B cell (primary cell): ENCODE measurements at places on chromosomes 12 and 14. TPM values are rescaled to one million over a fixed set of nuclear protein-coding genes. Genes with fewer than 3 reads are reported as not detected.
A peak's percentile ranks its signal among the peaks of the same experiment; 100 is the strongest.

DNA sequence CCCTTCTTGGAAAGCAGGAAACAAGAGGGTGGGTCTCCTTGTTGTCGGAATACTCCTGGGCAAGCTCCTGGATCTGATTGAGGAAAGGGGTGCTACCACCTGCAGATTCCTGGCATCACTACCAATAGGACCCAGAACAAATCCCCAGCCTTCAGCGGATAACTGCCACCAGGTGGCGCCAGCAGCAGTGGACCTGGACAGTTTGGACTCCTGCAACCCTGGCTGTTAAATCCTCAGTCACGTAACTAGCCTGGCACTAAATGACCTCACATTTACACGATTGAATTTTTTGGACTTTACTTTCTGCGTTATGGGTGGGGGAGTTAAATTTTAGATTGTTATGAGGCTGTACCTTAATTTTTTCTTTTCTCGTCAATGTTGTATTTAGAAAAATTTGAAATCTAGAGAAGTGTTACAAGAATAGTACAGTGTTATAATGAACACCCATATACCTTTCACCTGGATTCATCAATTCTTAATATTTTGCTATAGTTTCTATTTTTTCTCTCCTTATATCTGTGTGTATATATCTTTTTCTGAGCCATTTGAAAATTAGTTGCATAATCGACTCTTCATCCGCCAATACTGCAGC is 95.6 kb downstream of the GAS2L3 start:
- no peaks in the 10 kb centered on the region for H3K27me3 ChIP-seq
- peak; percentile 30 for DNase-seq

GRCh38 chr14:95097385-95097784 is 59.9 kb downstream of the DICER1 start:
- no peak for DNase-seq
- H3K27ac ChIP-seq = no peak overlapping the region
- H3K27me3 ChIP-seq = no peaks in the 10 kb centered on the region
- H3K4me1 ChIP-seq = no peaks in the 10 kb centered on the region

GRCh38 chr14:34722723-34723545 is 8.5 kb upstream of the CFL2 start:
- peak; percentile 64 for DNase-seq
- H3K4me1 ChIP-seq = peaks cover 5% of the 10 kb centered on the region
- H3K27ac ChIP-seq = no peak overlapping the region
- no peaks in the 10 kb centered on the region for H3K27me3 ChIP-seq

GRCh38 chr14:105927096-105928060 is 401.0 kb downstream of the TMEM121 start:
- no peaks in the 10 kb centered on the region for H3K4me1 ChIP-seq
- no peaks in the 10 kb centered on the region for H3K27me3 ChIP-seq
- no peaks in the 10 kb centered on the region for H3K36me3 ChIP-seq
- H3K27ac ChIP-seq = no peak overlapping the region
- H3K4me3 ChIP-seq = no peak overlapping the region
- peak; percentile 45 for DNase-seq

DNA sequence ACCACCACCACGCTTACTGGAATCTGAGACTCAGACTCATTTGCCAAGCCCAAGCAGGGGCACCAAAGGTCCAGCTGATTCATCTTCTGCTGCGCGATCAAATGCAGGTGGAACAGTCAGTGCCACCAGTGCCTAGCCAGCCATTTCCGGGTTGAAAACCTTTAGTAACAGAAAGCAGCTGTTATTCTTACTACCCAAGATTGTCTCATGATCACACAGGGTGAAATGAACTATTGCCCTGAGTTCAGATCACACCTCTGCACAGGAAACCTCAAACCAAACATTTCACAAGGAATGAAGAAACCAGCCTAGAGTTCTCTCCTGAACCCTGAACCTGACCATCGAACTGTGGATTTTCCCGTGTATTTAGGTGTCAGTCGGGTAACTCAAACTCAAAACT is 88.9 kb downstream of the RIMBP2 start:
- no peak overlapping the region for H3K27ac ChIP-seq
- no peaks in the 10 kb centered on the region for H3K36me3 ChIP-seq
- DNase-seq = no peak
- H3K4me3 ChIP-seq = no peak overlapping the region
- no peaks in the 10 kb centered on the region for H3K27me3 ChIP-seq

DNA sequence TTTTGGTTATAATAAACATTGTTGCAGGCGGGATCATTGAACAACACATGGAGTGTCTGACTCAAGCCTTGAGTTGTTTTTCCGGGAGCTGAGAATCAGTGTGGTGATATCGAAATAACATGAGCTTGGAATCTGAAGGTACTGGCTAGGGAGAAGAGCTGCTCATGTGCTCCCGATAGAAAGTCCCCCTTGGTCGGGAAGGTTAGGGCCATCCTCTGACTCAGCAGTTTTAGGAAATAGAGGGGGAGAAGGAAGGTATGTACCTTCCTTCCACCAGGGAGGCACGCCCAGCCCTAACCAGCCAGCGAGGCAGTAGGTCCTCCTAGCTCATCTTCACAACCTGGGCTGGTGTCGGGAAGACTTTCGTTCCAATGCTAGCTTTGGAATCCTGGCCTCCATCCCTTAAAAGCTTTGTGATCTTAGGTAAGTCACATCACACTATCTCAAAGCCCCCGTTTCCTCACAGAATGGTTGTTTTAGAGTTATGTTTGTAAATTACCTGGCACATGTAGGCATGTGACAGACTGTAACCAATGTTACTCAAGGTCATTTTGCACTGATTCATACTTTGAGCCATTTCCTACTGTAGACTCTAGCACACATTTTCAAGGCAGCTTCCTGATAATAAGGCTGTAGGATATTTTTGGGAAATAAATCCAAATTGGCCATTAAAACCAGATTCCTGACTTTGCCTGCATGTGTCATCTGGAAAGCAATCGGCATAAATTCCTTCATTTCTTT is 1.9 kb upstream of the RAB35 start:
- DNase-seq = no peak
- H3K36me3 ChIP-seq = no peaks in the 10 kb centered on the region
- no peak overlapping the region for H3K4me3 ChIP-seq
- H3K27me3 ChIP-seq = no peaks in the 10 kb centered on the region

GRCh38 chr14:37597538-37597913 is 2.1 kb downstream of the TTC6 start:
- DNase-seq = no peak
- peaks cover 68% of the 10 kb centered on the region for H3K27me3 ChIP-seq
- no peaks in the 10 kb centered on the region for H3K36me3 ChIP-seq

DNA sequence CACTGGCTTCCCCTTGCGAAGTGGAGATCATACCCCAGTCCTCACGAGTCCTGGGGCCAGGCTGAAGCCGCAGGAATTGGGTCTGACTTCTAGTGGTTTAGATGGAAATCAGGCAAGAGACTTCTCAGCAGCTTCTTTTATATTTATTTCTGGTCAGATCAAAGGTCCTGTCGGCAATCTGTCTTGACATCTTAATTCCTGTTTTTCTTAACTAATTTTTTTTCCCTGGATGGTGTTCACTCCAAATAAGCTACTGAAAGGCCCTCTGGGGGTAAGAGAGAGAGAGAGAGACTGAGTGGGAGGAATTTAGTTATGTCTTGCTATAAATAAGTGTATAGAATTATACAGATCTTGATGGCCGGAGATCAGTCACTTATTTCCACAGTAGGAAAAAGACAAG is 698.7 kb upstream of the TBX3 start:
- H3K36me3 ChIP-seq = no peaks in the 10 kb centered on the region
- no peak overlapping the region for H3K4me3 ChIP-seq
- H3K27me3 ChIP-seq = no peaks in the 10 kb centered on the region

GRCh38 chr12:107372229-107372658 is 278.9 kb upstream of the CRY1 start:
- H3K4me3 ChIP-seq = no peak overlapping the region
- peaks cover 26% of the 10 kb centered on the region for H3K4me1 ChIP-seq
- H3K27me3 ChIP-seq = no peaks in the 10 kb centered on the region
- H3K27ac ChIP-seq = no peak overlapping the region

DNA sequence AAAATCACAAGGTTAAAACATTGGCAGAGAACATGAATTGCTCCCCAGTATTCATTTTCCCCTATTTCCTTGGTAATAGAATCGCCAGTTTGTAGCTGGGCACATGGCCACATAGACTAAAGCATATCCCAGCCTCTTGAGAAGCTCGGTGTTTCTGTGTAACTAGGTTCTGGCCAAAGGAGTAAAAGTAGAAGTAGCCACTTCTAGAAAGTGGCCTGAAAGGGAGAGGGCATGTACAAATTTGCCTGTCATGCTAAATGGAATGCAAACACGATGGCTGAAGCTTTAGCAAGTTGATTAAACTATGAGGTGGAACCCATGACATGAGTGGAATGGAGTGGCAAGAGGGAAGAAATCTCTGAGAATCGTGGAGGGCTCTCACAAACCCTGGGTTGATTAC is 173.7 kb upstream of the EGLN3 start:
- DNase-seq = no peak
- H3K4me3 ChIP-seq = no peak overlapping the region
- no peaks in the 10 kb centered on the region for H3K27me3 ChIP-seq
- no peak overlapping the region for H3K27ac ChIP-seq
- no peaks in the 10 kb centered on the region for H3K36me3 ChIP-seq

DNA sequence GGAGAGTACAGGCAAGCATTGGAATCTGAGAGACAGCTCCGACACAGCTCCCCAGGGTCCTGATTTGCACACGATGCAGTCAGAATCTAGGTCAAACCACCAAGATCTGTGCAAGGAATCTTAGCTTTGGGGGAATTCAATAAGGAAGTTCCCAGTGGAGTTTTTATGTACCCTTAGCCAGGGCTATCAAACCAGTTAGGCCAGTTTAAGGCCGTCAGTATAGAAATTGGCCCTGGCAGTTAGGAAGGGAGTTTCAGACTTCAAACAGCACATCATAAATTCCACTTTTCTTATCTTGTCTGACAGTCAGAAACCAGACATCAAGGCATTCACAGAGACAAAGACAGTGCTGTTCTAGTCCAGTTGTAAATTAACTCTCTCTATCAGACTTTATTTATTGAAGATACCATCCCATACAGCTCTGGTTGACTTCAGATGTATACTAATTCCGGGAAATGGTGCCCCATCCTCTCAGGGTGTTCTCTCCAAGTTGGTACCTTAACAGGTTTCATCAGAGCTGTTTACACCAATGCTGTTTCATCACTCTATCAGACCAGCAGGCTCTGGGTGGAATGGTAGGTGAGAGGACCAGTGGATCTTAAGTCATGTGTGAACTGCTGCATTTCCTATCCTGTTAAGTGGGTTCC is 157.5 kb upstream of the ATF7IP start:
- no peak for DNase-seq
- H3K4me3 ChIP-seq = no peak overlapping the region
- H3K4me1 ChIP-seq = no peaks in the 10 kb centered on the region
- H3K36me3 ChIP-seq = no peaks in the 10 kb centered on the region
- H3K27me3 ChIP-seq = no peaks in the 10 kb centered on the region

- no peak overlapping the region for H3K4me3 ChIP-seq
- H3K27me3 ChIP-seq = no peaks in the 10 kb centered on the region
- no peak for DNase-seq
- H3K36me3 ChIP-seq = no peaks in the 10 kb centered on the region
Observed at GRCh38 chr12:106586278-106586802, 3.5 kb downstream of the RFX4 start.

- no peaks in the 10 kb centered on the region for H3K27me3 ChIP-seq
- H3K27ac ChIP-seq = no peak overlapping the region
- H3K4me1 ChIP-seq = no peaks in the 10 kb centered on the region
- H3K4me3 ChIP-seq = no peak overlapping the region
- peak; percentile 70 for DNase-seq
- peaks cover 2% of the 10 kb centered on the region for H3K36me3 ChIP-seq
Observed at GRCh38 chr14:71103662-71104484, 196.6 kb downstream of the PCNX1 start.

GRCh38 chr12:88230271-88230670 is 88.2 kb downstream of the TMTC3 start:
- no peaks in the 10 kb centered on the region for H3K36me3 ChIP-seq
- H3K4me1 ChIP-seq = no peaks in the 10 kb centered on the region
- no peak for DNase-seq
- H3K27ac ChIP-seq = no peak overlapping the region
- H3K4me3 ChIP-seq = no peak overlapping the region
- no peaks in the 10 kb centered on the region for H3K27me3 ChIP-seq

DNA sequence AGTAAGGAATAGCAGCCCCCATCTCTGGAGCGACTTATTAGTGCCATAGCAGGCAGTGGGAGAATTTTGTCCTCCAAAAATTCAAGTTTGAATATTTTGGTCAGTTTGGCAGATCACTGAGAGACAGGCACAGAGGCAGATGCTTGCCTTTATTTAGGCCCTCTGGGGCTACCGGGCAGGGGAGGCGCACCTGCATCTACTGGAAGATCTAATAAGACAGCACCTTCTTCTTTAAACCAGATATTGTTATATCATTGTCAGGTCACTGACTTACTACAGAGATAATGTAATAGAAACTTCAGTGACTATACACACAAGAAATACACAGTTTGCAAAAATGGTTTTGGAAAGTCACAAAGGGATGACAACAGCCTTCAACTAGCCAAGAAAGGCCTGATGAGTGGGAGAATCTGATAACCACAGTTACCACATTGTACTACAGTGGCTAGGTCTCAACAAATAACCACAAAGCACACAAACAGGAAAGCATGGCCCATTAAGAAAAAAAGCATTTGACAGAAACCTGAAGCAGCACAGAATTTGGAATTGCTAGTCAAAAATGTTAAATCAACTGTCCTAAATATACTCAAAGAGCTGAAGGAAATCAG is 56.8 kb downstream of the CDK17 start:
- H3K27me3 ChIP-seq = no peaks in the 10 kb centered on the region
- H3K27ac ChIP-seq = no peak overlapping the region
- H3K4me3 ChIP-seq = no peak overlapping the region
- DNase-seq = no peak
- peaks cover 16% of the 10 kb centered on the region for H3K4me1 ChIP-seq

GRCh38 chr12:59847127-59847526 is 251.3 kb downstream of the SLC16A7 start:
- H3K27ac ChIP-seq = no peak overlapping the region
- H3K4me3 ChIP-seq = no peak overlapping the region
- no peaks in the 10 kb centered on the region for H3K27me3 ChIP-seq
- no peaks in the 10 kb centered on the region for H3K36me3 ChIP-seq

DNA sequence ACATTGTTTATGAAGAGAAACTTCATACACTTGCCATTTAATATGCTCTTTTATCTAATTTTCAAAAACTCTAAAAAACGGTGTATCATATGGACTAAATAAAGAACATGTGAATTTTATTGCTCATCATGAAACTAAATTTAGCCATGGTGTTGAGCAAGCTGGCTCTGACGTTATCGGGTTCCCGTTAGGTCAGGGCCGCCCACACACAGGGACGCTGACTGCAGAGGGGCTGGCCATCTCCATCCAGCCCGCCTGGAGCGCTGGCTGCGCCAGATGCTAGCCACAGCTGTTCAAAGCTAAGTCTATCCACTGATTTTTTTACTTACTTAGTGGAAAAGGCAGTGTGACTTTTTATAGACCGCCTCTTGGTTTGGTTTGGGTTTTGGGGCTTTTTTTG is 36.5 kb upstream of the DYNC1H1 start:
- H3K4me1 ChIP-seq = no peaks in the 10 kb centered on the region
- no peak for DNase-seq
- no peak overlapping the region for H3K4me3 ChIP-seq
- peaks cover 2% of the 10 kb centered on the region for H3K36me3 ChIP-seq
- no peak overlapping the region for H3K27ac ChIP-seq
- no peaks in the 10 kb centered on the region for H3K27me3 ChIP-seq

The OR6C76 gene
- total RNA-seq = not detected in 2 replicates

The CCDC184 gene
- 0.54 and 0.66 TPM in 2 replicates for total RNA-seq

The ANO2 gene
- not detected in 2 replicates for total RNA-seq

The MYF6 gene
- not detected in 2 replicates for total RNA-seq

The RND1 gene
- 18.7 and 19.5 TPM in 2 replicates for total RNA-seq

The JDP2 gene
- total RNA-seq = 17.0 and 17.9 TPM in 2 replicates

The MYH6 gene
- total RNA-seq = not detected in 2 replicates

The KCNA5 gene
- 0.20 and 0.27 TPM in 2 replicates for total RNA-seq

The POLE2 gene
- 2.2 and 2.6 TPM in 2 replicates for total RNA-seq

The CLEC9A gene
- not detected in 2 replicates for total RNA-seq

The GLIPR1L2 gene
- total RNA-seq = 0.46 and 0.91 TPM in 2 replicates

The ANKS1B gene
- total RNA-seq = not detected in 2 replicates

The TAMALIN gene
- 136 and 139 TPM in 2 replicates for total RNA-seq
